Activated naive CD8-positive, alpha-beta T cell treated with anti-CD3 and anti-CD28 coated beads, Interleukin-2, amount 50 U/mL, for 16 hours (primary cell): ENCODE measurements at places on chromosomes 16 and 17.

GRCh38 chr17:44501866-44502375, 1.3 kb downstream of the GPATCH8 start:
- DNase-seq = no peak

DNA sequence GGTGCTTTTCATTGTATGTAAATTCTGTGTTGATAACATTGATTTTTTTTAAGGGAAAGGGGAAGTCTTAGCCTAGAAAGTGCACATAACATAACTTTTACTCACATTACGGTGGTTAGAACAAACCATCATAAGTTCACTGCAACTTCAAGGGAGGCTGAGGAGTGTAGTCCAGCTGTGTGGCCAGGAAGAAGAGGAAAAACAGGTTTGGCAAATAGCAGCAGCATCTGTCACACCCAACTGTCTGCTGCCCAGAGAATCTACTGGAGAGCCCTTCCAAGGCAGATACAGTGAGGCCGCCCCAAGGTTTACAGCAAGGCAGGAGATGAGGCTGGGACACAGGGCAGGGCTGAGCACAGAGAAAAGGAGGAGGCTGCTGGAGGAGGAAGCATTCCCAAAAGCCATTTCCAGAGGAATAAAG, 60.6 kb downstream of the AIPL1 start:
- DNase-seq = no peak

- no peak for DNase-seq
Measured at GRCh38 chr16:72024862-72025382, 16.4 kb downstream of the DHODH start.

DNA sequence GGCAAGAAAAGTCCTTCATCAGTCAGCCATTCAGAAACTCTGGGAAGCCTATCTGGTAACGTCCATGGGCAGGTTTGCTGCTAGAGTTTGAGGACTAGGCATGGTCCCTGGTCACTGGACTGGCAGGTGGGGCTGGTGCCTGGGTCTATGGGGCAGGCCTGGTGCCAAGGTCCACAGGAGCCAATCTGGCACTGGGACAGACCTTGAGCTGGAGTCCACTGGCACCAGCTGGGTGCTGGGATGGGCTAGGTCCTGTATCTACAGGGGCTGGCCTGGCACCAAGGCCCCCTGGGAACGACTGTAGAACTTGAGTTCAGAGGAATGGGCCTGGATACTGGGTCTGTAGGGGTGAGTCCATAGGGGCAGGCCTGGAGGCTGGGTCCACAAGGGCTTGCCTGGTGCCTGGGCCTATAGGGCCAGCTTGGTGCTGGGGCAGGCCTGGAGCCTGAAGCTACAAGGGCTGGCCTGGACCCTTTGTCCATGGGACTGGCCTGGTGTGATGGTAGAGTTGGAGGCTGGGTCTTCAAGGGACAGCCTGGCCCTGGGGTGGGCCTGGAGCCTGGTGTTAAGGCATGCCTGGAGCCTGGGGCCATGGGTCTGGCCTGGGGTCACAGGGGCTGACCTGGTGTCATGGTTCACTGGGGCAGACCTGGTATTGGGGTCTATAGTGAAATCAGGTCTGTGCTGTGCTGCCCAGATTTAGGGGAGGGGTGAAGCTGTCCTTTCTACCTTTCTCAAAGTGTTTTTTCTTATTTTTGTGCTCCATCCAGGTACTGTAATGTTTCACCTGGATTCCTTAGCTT, 30.5 kb upstream of the NKD1 start:
- no peak for DNase-seq

- no peak for DNase-seq
Measured at GRCh38 chr16:48907906-48908634, 298.1 kb upstream of the N4BP1 start.

DNA sequence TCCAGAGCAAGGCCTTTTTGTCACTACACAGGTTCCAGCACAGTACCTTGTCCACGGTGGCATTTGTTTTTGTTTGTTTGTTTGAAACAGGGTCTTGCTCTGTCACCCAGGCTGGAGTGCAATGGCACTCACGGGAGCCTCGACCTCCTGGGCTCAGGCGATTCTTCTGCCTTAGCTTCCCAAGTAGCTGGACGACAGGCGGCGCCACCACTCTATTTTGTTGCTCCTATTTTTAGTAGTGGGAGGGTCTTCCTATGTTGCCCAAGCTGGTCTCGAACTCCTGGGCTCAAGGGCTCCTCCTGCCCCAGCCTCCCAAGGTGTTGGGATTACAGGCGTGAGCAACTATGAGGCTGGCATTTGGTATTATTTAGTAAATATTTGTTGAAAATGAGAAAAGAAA, 10.3 kb downstream of the MRC2 start:
- no peak for DNase-seq

GRCh38 chr16:49738832-49739231, 117.1 kb downstream of the ZNF423 start:
- DNase-seq = no peak

- no peak for DNase-seq
Measured at GRCh38 chr17:38742411-38743308, 5.5 kb downstream of the PCGF2 start.

- DNase-seq = peak; percentile 49
Measured at GRCh38 chr17:63701868-63702720, 2.2 kb upstream of the LIMD2 start.

DNA sequence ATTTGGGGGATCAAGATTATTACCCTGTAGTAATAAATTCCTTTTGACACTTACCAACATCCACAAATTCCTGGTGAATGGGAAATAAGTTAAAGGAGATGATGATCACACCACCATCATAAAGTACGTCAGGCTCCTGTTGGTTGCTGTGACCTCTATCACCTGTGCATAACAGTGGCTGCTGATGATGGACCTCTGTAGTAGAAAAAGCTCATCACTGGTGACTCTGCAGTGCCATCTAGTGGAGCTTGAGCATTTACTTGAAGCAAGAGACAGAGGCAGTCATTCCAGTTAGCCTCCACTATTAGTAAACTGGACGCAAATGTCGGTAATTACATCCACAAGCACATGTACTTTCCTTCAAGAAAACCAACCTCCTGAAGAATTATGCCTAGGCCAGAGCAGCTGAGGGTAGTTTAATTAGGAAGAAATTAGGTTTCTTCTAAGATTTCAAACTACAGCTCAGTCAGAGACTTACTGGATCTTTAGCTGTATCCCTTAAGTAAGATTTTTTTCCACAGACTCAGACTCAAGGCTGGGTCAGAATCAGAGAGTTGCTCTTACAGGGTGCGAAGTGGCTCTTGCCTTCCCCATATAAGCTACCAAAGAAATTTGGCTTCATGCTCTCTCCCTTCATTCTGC, 39.3 kb downstream of the CYB561 start:
- peak; percentile 47 for DNase-seq

DNA sequence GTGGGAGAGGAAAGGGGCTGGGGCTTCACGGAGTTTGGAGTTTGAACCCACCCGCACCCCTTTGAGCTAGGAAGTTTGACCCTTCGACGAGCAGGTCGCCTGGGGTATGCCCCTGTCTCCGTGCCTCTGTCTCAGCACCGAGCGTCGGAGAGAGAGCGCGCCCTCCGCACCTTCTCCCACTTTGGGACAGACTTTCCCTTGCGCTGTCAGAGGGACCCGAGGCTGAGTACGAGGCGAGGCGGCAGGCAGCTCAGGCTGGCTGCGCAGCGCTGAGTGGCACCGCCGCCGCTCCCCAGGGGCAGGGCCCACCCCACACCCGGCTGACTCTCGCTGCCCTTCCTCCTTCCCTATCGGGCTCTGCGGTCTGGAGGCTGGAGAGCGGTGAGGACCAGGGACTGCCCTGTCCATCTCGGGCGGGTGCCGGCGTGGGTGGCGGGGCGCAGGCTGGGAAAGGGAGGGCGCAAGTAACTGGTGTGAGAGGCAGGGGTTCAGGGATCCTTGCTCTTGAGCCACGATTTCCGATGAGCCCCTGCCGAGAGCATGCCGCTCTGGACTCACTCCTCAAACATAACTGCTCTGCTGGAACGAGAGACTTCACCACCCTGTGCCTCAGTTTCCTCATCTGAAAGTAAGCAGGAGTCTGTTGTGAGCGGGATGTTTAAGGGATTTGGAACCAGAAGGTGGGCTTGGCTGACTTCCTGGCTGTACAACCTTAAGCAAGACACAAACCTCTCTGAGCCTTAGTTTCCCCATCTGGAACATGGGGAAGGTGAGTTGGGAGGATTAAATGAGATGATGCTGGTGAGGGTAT, 981 bp downstream of the BEAN1 start:
- no peak for DNase-seq

- DNase-seq = no peak
Measured at GRCh38 chr16:11142261-11142630, 113.8 kb downstream of the SOCS1 start.

DNA sequence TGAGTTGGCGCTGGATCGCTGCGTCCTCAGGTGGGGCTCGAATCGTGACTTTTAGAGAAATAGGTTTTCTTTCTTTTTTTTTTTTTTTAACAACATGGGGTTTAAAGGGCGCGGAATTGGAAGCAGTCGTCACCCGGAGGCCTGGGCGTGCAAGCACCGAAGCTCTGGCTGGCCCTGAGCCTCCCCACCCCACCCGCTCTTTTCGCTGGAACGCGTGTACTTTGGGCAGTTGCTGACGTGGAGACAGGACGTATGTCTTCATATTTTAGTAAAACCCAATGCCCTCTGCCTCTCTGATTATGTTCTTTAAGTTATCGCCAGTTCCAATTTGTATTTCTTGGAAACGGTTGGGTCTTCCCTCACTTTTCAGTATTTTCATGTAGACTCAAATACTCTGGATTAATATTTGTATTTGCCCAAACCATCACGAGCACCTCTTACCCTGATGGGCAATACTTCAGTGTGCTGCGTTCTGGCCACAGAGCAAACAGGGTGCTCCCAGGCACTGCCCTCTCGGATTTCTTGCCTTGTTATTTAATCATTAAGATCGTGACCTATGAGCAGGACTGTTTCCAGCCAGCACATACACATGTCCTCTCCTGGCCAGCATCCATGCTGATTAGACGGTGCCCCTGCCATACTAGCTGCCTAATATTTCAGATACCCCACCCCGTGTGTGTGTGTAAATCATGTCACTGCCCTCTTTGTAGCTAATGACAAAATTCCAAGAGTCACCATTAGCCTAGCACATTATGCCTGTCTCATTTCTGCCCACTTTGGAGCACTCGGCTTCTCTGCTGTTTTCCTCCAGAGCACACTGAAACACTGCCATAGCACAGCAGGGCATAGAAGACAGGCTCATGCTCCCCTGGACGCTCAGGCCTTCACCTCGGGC, 805 bp upstream of the C16orf95 start:
- no peak for DNase-seq

GRCh38 chr16:70160388-70160787, 13.2 kb upstream of the CLEC18C start:
- DNase-seq = no peak

GRCh38 chr16:58332997-58333700, 38.3 kb upstream of the PRSS54 start:
- no peak for DNase-seq

- no peak for DNase-seq
Measured at GRCh38 chr17:34358631-34359030, 2.4 kb downstream of the CCL13 start.

- DNase-seq = no peak
Measured at GRCh38 chr17:2981325-2981724, 82.1 kb downstream of the OR1D5 start.

DNA sequence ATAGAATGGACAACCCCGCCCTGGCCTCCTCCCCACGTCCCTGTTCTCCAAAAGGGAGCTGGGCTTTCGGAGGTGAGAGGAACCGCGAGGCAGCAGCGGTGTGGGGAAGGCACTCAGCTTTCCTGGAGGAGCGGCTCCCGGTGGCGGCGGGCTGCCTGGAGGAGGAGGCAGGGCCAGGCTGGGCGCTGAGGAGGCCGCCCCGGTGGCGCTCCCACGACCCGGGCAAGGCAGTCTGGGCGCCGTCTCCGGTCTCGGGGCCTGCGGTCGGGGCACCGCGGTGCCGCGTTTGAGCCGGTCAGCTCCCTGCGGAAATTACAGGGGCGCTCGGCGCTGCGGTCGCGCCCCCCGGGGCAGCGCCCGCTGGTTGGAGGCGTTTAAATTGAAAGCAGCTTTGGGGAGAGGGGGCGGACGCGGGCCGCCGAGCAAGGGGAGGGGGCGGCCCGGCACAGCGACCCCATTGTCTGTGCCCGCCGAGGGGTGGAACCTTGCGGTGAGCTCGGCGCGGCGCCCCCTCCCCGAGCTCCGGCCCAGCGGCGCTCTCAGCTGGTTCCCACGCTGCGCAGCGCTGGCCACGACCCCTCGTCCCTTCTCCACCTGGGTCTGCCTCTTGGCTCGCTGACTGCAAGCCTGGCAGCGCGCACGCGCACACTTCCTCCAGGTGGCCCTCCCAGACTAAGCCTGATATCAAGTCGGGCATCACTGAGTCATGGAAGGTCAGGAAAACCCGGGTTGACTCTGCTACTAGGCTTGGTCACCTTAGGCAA, 58.7 kb upstream of the DLX4 start:
- no peak for DNase-seq

- no peak for DNase-seq
Measured at GRCh38 chr16:68387301-68387700, 61.0 kb downstream of the SMPD3 start.

DNA sequence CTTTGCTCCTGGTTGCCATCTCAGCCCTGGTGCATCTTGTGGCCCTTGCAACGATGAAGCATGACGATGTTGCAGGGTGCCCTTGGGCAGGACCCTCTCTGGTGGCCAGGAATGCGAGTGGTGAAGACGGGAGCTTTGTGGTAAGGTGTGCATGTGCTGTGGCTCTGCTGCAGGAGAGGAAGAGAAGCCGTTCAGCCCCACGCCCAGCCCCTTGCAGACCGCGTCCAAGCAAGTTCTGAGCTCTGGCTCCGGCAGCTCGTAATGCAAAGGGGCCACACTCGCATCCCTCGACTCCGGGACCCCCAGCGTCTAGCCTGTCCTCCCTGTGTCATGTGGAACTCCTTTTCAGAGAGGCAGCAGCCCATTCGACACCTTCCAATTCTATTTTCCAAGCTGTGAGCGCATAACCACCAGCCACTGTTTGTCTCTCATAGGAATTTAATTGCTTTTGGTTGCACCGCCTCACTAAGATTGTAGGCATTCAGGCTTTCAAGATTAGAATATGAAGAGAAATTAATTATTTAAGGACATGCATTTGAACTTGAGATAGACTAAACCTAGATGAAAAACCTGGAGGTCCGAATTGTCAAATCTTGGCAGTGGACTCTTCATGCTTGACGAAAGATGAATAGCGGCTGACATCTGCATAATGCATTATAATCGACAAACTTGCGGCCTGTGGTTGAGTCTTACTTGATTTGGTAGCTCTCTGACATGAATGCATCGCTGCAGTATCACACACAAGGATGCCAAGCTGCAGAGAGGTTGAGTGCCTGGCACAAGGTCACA, 21.1 kb upstream of the KCNG4 start:
- no peak for DNase-seq

DNA sequence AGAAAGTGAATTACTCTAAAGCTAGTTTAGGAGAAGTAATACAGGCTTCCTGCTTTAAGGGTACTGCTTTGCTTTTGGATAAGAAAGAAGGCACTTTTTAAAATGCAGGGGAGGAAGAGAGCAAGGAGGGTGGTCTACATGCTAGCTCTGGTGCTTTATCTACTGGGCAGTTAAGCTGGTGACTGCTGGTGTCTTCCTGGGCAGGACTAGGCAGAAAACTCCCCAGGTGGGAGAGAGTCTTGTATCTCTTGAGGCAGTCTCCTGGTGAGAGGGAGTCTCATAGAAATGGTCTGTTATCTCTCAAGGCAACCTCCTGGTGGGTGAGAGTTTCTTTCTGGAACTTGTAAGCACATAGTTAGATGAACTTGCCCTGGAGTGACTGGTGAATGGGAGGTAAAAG, 953.9 kb upstream of the GOT2 start:
- DNase-seq = no peak
